ENCODE measurements at places on chromosomes 1 and 21.

DNA sequence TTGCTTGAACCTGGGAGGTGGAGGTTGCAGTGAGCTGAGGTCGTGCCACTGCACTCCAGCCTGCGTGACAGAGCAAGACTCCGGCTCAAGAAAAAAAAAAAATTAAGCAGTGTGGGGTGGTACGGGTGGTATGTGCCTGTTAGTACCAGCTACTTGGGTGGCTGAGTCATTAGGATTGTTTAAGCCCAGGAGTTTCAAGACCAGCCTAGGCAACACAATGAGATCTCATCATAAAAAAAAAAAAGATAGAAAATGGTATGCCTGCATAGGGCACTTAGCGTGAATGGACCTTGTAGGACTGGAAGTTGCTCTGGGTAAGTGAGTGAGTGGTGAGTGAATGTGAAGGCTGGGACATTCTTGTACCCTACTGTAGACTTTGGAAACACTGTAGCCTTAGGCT is 37.0 kb downstream of the TBCE start:
- DNase-seq: no peak

DNA sequence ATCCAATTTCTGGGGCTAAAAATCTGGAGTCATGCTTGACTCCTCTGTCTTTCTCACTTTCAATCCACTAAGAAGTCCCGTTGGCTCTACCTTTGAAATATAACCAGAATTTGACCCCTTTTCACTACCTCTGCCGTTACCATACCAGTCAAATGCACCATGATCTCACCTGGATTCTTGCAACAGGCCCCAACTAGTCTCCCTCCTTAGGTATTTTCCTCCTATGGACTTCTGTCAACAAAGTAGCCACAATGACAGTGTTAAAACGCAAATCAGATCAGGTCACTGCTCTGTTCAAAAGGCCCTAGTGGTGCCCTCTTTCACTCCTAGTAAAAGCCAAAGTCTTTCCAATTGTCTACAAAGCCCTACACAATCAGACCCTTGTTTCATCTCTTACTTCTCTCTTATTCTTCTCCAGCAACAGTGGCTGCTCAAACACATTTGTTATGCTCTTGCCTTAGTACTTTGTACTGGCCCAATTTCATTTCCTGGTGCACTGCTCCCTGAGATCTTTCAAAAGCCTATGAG is 35.7 kb upstream of the AGL start:
- no peak for DNase-seq

DNA sequence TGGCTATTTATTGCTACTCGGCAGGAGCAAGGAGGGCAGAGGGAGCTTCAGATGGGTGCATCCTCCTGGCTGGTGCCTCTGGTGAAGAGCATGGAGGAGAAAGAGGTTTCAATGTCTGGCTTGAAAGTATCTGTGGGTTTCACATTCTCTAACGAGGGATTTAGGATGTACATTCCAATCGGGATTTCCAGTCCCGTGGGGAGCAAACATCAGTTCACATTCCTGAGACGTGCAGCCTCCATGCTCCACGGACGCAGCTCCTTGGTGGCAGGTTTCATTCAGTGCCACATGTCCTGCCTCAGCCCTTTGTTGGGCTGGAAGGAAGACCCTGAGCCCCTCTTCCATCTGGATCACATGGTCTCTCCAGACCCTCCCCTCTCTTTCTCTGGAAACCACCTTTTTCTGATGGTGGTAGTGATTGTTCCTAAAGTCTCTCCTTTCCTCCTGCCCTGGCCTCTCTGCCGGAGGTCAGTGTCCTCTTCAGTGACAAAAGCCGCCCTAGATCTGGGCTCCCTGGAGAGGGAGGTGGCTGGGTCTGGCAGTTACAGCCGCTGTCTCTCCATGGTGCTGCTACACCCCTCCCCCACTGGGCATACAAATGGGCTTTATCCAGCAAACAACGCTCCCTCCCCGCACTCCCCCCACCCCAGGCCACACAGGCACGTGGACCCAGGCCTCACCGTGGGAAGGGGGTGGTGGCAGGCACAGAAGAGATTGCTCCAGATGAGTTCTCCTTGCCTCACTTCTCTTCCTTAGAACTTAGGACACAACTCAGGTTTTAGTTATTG is 826 bp upstream of the CA14 start:
- DNase-seq: no peak

DNA sequence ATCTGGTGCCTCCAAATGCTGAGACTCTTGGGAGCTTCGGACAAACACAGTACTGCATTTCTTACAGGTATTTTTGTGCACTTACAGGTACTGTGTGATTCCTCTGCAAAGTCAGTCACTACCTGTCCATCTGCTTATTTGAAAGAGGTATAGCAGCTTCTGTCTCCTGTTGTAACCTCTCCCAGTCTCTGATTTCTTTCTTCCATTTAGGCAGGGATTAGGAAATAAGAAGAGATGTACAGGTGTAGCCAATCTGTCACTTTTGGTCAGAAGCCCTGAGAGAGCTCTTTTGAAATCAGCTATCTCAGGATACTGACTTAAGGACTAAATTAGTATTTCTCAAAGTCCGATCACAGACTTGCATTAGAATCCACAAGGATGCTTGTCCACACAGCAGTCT is 54.0 kb downstream of the AKT3 start:
- no peak for DNase-seq

DNA sequence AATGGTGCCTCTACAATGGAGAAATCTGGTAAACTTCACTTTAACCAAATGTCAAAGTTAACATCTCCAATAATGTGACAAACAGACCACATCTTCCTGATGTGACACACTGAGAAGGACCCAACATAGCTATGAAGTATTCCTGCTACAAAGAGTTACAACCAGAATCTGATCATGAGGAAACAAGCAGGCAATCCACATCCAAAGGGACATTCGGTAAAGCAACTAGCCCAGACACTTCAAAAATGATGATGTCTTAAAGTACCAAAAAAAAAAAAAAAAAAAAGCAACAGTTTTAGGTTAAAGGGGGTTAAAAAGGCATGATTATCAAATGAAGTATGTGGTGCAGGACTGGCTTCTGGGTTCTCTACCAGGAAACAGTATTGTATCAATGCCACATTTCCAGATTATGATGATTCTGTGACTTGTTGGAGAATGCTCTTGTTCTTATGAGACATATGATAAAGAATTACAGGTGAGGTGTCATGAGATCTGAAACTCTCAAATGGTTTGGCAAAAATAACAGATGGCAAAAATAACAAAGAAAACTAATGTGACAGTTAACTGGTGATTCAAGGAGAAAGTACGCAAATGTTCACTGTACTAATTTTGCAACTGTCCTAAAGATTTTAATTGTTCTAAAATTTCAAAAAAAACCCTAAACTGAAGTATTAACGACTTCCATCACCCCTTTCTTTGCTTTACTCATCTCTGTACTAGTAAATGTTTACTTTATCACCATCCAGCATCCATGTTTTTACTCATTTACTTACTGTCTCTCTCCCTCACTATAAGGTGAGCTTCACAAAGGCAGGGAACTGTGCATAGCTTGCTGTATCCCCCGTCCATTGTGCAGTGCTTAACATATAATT is 2.8 kb downstream of the CD58 start:
- DNase-seq: no peak

- DNase-seq: no peak
Measured at GRCh38 chr1:112537456-112537855, 28.7 kb downstream of the WNT2B start.

- DNase-seq: no peak
Measured at GRCh38 chr1:89996450-89997110, 1.7 kb downstream of the ZNF326 start.

GRCh38 chr1:165610866-165611265 is 20.2 kb upstream of the MGST3 start:
- DNase-seq: no peak

DNA sequence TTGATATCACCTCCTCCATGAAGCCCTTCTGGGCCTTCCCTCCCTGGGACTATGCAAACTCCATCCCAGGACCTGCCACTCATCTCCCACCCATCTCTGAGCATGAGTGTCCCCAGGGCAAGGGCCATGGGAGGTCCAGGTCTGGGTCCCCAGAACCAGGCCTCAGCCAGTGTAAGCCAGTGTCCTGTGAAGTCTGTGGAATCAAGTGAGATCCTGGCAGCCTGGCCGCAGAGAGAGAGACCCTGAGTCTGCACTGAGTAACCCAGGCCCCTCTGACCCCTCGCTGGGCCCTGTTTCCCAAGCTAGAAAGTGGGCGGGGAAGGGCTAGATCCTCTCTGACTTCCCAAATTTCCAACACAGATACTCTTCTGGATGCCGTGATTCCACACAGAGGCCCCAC is 132.7 kb downstream of the DMRTB1 start:
- no peak for DNase-seq

Data from HS-27A (cell line).